ENCODE measurements at places on chromosomes 6 and 20.
A peak's percentile ranks its signal among the peaks of the same experiment; 100 is the strongest.

- DNase-seq: peak; percentile 43
Observed at GRCh38 chr6:139149383-139149782, 14.5 kb downstream of the HECA start.

DNA sequence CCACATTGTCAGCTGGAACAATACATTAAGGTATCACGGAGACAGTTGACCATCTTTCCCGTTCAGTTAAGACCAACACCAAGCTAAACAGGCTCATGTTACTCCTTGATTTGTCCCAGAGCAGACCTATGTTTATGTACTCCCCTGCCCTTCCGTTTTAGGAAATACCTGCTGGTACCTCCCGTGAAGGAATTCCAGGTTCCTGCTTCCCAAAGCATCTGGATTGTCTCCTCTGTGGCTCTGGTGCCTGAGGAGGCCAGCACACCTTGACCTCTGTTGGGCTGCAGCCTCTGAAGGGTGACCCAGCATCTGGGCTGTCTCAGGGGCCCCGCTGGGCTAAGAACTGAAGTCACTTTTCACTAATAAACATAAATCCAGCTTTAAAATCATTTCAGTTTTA lies 647.8 kb upstream of the MARCKS start:
- no peak for DNase-seq

DNA sequence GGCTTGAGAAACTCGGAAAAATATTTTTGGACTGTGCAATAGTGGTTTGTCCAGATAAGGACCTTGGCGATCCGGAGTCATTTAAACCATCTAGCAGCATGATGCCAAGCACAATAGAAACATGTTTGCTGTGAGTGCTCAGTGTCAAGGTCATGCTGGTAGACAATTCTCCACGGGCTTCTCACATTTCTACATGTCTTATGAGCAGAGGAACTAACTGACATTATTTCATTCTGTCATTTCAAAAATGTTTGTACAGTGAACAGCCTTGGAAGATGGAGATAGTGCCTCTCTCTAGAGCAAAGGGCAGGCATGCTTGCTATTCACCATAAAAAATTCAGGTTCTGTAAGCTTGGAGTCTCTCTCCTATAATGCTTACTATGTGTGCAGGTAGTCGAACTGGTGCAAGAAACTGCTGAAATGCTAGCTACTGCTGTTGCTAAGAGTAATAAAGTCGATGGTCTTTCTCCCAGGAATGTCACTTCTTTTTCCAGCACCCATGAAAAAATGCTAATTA lies 25.4 kb upstream of the CCN2 start:
- no peak for DNase-seq

DNA sequence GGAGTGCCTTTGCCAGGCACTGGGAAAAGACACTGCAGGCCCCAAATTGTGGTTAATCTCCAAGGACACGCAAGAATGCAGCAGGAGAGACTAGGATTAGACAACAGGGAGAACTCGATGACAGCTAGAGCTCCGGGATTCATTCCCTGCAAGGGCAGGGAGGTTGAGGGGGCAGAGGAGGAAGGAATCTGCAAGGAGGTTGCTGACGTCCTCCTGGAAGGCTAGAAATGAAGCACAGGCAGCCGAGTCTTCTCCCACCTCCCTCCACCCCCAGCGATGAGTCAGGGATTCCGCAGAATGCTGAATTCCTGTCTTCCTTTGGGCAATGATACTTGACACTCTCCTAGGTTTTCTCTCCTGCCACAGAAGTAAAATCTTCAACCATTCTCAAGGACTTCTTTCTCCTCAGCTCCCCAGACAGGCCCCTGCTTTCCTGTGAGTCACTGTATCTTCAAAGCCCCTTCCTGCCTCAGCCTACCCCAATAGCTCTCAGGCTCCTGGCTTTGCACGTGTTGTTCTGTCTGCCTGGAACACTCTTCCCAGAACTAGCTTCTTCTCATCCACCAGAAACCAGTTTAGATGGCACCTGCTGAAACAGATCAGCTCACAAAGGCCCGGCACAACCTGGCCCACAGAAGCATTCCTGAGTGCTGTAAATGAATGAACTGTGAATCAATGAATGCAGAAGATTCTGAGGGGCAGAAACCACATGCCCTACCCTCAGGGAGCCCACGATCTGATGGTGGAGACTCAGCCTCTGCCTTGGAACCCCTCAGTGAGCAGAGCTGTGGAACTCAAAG lies 85.6 kb downstream of the MRPL14 start:
- peak; percentile 82 for DNase-seq

GRCh38 chr6:112743323-112743722 lies 396.2 kb downstream of the RFPL4B start:
- no peak for DNase-seq

DNA sequence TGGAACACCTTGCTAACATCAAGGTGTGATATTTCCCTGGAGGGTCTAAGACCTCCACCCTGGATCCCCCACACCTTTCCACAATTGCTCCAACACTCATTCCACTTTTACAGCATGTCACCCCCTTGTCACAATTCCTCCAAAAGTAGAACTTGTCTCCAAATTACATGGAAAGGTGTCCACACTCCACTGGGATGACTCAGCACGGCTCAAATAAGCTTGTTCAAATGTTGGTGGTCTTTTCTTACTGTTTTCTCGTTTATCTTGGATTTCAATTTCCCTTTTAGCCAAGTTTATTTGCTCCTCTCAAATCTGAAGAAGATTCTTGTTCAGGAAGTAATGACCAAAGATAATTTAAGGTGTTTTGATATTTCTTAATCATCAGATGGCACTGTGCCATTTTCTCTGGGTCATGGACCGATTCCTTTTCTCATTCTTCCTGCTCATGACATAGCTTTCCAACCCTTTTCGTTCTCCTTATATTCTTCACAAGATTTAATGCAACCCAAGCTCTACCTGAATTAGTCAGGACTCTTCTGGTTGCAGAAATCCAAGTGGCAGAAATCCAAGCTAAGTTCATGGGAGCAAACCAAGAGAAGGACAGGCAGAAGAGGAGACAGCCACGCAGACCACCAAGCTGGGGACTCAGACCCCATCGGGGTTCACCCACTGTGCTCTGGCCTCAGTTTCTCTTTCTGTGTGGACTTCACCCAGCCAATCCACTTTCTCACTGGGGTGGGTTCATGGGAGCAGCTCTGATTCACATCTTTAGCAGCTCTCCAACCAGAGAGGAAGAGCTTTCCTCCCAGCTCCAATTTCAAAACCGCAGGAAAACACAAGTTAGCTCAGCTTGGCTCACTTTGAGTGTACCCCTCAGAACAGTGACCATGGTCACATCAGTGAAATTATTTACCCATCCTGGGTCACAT lies 110.5 kb upstream of the CDYL start:
- DNase-seq: no peak
